Dermis blood vessel endothelial cell (primary cell): ENCODE measurements at places on chromosomes 12 and 14.

DNA sequence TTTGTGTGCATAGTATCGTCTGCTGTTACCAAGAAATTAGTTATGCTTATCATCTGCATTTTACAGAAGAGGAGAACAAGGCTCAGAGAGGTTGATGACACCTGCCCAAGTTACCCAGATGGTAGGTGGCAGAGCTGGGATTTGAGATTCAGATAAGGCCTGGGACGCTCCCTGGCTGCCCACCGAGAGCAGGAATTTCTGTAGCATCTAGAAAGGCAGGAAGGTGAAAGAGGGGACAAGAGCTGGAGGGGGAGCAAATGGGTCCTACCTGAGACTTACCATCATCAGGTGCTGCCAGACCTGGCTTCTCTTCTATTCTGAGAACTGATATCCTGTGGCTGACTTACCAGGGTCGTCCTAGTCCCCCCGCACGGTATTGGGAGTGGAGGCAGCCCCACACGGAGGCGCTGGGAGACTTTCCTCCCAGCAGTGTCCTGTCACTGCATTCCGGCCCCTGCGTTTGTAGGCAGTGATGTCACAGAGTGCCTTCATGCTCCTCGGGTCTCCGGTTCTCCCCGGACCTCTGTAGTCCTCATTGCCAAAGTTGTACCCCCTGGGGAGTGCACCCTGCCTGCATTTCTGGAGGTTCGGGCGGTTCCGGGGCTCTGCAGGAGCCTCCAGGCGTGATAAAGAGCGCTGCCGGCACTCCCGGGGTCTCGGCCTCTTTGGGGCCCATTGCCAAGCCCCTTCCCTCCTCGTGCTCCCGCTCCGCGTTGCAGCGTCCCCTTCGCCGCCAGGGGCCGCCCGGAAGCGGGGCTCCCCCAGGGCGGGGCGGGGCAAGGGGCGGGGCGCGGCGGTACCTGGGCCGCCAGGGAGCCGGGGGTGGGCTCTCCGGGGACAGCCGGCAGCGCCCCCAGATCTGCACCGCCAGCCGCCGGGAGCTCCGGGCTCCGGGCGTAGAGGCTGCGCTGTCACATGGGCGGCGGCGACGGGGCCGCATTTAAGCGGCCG is at the start of gene CABP1:
CABP1 (plus strand) TSS at position 856 of the 951 bp plus-strand sequence; CDS start at position 916, 60 bp downstream.
- no peak for DNase-seq

GRCh38 chr14:59407246-59408010 is 57.8 kb downstream of the GPR135 start:
- peak; percentile 89 for DNase-seq

DNA sequence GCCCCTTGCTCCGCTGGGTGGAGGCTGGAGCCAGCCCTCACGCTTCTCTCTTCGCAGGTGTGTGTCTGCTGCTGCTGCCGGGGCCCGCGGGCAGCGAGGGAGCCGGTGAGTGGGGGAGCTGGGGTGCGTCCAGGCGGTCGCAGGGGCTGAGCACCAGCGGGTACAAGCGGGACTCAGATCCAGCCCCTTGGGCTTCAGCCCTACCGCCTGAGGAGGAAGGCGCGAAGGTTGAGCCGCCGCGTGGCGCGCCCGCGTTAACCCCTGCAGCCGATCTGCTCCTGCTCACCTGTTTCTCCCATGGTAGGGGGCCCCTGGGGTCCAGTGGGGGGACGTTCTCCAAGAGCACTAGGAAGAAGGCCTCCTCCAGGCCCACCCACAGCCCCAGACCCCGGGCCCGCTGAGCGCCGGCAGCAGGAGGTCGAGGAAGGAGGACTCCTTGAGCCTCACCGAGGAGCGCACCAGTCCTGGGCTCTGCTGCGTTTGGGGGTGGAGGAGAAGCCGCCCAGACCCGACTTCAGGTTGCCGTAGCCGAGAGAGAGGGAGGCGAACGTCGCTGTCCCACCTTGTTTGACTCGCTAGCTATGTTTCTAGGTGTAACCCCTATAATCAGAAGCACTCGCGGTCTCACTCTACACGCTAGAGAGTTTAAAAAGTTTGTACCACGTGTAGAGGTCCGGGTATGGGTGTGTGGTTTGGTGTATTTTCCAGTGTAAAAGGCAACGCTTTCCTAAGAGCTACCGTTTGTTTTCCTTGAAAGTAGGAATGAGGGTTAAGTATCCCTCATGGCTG is 834 bp downstream of the COCH start:
- peak; percentile 6 for DNase-seq

DNA sequence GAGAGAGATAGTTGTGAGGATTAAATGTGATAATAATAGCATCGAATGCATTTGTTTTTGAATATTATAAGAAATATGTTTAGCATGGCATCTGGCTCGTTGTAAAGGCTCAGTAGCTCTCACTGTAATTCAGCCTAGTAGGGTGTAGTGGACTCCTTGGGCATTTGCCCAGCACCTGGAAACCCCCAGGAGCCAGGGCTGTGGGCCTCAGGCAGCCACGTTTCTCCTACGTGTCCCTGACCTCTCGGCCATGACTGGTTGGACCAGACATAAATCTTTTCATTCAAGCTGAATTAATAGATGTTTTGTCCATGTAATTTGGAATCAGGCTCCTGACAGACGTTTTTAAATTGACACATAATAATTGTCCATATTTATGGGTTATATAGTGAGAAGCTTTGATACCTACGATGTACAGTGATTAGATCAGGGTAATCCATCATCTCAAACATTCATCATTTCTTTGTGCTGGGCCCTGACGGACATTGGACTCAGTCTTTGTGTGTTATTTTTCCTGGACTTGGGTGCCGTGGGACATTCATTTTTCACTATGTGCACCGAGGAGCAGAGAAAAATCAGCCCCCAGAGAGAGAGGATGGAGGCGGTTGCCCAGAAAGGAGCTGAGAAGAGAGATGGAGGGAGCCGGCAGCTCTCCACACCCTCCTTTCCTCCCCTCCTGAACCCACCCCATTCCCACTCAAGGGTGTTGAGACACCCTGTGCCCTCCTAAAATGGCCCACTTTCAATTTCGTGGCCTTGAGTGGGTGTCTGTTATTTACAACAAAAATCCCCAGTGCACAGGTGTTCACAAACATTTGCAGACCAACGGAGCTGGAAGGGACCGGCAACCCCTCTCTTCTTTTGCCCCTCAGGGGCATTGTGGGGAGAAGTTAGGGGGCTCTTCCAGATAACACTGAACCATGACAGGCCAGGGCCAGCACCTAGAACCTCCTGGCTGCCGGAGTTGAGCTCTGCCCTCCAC is 296.4 kb downstream of the DPF3 start:
- no peak for DNase-seq

- peak; percentile 29 for DNase-seq
These were observed 39.8 kb upstream of the OVCH1 start for GRCh38 chr12:29537298-29537697.

DNA sequence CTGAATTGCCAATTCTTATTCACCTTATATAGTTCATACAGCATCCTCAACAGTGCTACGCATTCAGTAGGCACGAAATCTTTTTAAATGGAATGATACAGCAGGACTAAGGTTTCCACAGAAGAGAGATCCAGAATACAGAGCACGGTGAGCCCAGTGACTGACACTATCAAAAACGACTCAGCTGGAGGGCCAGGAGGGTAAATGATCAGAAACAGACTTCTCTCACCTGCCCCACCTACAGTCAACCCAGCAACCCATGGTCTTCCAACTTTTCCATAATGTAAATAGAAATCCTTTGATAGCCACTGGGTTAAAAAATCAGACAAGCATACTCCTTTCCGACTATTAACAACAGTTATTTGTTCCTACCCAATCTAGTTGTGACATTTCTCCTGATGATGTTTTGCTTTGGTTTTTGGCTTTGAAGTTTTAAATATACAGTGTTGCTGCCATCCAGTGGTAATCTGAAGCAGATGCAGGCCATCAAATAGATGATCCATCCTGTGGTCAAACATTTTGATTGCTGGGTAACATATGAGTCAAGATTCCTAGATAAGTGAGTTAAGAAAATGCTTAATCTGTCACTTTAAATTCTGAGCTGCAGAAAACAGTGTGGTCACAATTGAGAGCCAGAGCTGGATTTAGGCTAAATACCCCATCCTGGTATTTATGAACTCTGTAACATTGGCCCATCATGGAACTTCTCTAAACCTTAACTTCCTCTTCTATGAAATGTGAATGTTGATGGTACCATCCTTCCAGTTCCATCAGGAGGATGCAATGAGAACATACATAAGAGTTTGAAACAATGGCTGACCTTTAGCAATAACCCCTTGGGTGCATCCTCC is 42.0 kb downstream of the GPHB5 start:
- DNase-seq = peak; percentile 70

- DNase-seq = peak; percentile 100
These were observed 43.4 kb upstream of the CFAP54 start for GRCh38 chr12:96445691-96446583.

- peak; percentile 84 for DNase-seq
These were observed 4.2 kb downstream of the SH2B3 start for GRCh38 chr12:111409780-111410430.

DNA sequence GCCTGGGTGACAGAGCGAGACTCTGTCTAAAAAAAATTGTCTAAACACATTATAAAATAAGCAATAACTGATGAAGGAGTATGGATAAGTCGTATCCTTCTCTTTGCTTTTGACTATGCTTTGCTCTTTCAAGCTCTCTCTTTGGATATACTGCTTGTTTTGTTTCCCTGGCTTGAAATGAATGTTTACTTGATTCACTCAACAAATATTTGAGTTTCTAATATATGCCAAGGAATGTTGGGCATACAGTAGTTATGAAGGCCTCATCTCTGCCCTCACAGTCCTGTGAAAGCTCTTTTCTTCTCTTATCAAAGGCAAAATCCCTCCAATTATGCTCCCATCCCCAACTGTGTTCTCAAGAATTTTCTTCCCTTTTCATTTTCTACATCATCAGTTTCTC is 123.5 kb downstream of the PTPRR start:
- DNase-seq = no peak

DNA sequence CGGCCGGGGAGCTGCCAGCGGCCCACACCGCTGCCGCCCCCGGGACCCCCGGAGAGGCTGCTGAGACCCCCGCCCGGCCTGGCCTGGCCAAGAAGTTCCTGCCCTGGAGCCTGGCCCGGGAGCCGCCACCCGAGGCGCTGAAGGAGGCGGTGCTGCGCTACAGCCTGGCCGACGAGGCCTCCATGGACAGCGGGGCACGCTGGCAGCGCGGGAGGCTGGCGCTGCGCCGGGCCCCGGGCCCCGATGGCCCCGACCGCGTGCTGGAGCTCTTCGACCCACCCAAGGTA is 12.8 kb downstream of the SH2B3 start:
- DNase-seq = no peak

- peak; percentile 69 for DNase-seq
These were observed 290.2 kb downstream of the PRKD1 start for GRCh38 chr14:29637411-29637810.

- DNase-seq = peak; percentile 65
These were observed 42.9 kb downstream of the FLRT2 start for GRCh38 chr14:85572845-85573244.

GRCh38 chr14:43522901-43523300 is 984.2 kb downstream of the FSCB start:
- DNase-seq = no peak

DNA sequence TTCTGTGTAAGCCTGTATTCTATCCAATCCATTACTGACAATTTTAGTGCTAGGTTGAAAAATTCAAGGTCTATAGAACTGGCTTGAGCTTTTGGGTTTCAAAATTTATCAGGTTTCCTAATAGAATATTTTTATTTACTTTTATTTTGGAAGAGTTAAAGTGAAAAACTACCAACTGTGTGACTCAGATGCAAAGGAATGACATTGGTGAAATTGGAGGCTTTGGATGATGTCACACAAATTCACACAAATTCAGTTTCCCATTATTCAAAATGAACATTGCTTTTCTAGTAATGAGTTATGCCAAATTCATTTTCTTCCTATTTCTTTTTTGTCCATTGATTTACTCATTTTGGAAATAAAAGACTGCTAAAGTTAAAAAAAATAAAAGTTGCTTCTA is 186.9 kb downstream of the ALX1 start:
- no peak for DNase-seq

DNA sequence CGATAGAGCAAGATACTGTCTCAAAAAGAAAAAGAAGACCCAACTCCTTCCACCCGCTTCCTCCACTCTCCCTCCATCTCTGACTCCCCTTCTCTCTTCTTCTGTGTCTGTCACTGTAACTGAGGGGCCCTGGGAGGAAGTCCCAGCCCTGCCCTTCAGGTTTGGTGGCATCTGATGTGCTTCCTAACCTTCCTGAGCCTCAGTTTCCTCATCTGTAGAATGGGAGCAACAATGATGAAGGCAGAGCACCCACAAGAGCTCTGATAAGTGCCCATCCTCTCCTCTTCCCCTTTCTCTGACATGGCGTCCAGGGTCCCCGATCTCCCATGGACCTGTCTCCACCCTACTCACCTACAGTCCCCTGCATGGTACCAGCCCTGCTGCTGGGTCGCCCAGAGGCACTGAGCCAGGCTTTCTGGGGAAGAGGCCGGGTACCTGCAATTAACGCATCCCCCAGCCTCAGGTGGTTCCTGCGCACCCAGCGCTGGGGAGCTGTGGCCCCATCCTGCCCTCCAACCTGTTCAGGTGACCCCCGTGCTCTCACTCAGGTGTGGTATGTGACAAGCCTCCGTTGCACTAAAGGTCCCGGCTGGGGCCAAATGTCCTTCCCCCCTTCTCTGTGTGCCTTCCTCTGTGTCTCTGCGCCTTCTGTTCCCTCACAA is 13.2 kb downstream of the FOXN4 start:
- DNase-seq = no peak

GRCh38 chr12:32226768-32227167 is 120.1 kb downstream of the BICD1 start:
- no peak for DNase-seq

DNA sequence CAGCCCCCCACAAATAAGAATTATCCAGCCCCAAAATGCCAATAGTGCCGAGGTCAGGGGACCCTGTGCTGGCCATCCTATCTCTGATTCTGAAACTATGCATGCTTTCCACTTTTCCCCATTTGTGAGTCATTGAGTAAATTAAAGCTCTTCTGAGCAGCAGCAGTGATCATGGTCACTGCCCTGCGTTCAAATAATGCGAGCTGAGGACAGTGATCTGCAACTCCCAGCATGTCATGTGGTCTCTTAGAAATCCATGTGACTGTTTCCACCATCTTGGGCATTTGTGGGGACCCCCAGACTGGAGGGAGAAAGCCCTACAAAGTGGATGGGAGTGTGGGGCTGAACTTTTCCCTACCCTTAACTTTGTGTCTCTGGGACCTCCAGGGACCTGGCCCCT is 53.8 kb downstream of the C14orf132 start:
- no peak for DNase-seq

DNA sequence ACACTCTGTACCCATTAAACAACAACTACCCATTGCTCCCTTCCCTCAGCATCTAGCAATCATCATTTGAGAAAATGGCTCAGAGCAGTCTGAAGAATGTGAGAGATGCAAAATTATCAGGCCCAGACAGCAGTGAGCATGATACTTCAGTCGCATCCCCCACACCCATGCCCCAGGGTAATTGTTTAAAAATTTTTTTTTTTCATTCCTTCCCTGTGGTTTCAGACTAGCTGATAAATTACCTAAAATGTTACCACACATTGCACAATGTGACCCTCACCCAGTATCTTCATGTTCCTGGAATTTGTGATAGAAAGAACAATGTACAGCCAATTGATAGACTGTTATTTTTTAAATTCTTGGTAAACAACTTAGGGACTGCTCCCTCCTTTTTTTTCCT is 11.3 kb upstream of the USP15 start:
- DNase-seq = no peak

- no peak for DNase-seq
These were observed 4.1 kb upstream of the KRT18 start for GRCh38 chr12:52944683-52945388.
